ENCODE measurements at places on chromosomes 11 and 22.

DNA sequence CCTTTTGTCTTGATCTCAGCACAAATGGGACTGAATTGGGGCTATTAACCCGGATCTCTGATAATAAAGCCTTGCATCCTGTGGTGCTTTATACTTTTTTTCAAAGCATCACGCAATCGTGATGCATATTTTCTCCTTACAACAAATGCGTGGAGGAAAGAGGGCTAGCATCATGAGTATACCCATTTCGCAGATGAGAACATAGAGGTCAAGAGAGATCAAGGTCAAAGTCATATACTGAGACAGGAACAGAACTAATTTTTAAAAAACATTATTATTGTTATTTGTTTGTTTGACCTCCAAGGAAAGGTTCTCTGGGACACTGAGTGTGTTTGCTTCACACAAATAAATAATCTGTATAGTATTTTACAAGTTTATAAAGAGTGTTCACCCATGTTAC is 191.2 kb downstream of the ST3GAL4 start:
- DNase-seq: no peak

- no peak for DNase-seq
Measured at GRCh38 chr22:35600476-35600875, 16.7 kb downstream of the MB start.

- no peak for DNase-seq
Measured at GRCh38 chr11:62129590-62130282, 5.9 kb downstream of the INCENP start.

DNA sequence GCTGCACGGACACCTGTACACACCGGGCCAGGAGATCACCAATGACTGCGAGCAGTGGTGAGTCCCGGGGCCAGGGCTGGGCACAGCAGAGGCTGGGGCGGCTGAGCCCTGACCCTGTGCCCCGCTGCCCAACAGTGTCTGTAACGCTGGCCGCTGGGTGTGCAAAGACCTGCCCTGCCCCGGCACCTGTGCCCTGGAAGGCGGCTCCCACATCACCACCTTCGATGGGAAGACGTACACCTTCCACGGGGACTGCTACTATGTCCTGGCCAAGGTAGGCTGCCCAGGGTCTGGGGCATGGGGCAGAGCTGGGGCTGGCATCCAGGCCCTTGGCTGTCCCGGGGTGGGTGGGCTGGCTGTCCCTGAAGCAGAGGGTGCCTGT is 7.7 kb downstream of the MUC2 start:
- no peak for DNase-seq

- no peak for DNase-seq
Measured at GRCh38 chr22:29623059-29623458, 19.6 kb downstream of the NF2 start.

- DNase-seq: no peak
Measured at GRCh38 chr11:35030716-35031213, 108.2 kb upstream of the CD44 start.

GRCh38 chr22:23285734-23286133 is 105.4 kb downstream of the BCR start:
- no peak for DNase-seq

DNA sequence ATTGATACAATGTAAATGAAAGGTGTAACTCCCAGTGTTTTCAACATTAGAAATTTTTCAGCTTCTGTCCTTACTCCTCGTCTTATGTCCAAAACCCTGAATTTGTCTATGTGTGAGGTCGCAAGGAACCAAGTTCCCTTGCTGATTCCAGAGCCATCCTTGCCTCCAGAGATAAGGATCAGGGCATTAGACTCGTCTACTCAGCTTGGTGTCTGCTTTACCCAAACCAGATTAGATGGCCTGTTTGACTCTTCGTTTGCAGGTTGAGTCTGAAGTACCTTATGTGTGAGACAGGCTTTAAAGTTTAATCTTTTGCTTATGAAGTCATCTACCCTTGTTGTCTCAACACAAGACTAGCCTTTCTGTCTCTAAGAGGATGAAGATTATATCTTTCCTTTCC is 55.6 kb downstream of the SPECC1L start:
- no peak for DNase-seq

GRCh38 chr11:120139316-120140069 is 1.6 kb upstream of the TRIM29 start:
- no peak for DNase-seq

- DNase-seq: no peak
Measured at GRCh38 chr11:28760676-28761390, 652.6 kb downstream of the METTL15 start.

DNA sequence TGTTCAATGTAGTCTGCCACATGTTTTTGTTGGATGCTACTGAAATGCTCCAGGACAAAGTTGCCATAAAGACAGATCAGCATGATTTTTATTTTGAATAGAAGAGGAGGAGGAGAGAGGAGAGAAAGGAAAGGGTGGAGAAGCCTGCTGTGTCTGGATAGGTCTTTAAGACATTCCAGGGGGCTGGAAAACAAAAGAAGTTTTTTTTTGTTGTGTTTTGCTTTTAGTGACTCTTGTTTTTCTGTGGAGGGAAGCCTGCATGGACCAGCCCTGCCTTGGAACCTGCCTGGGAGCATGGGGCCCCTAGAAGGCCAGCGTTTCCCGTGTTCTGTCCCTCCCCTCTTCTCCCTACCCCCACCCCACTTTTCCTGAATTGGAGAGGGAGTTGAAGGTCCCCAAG is 2.3 kb downstream of the TSPAN18 start:
- no peak for DNase-seq

DNA sequence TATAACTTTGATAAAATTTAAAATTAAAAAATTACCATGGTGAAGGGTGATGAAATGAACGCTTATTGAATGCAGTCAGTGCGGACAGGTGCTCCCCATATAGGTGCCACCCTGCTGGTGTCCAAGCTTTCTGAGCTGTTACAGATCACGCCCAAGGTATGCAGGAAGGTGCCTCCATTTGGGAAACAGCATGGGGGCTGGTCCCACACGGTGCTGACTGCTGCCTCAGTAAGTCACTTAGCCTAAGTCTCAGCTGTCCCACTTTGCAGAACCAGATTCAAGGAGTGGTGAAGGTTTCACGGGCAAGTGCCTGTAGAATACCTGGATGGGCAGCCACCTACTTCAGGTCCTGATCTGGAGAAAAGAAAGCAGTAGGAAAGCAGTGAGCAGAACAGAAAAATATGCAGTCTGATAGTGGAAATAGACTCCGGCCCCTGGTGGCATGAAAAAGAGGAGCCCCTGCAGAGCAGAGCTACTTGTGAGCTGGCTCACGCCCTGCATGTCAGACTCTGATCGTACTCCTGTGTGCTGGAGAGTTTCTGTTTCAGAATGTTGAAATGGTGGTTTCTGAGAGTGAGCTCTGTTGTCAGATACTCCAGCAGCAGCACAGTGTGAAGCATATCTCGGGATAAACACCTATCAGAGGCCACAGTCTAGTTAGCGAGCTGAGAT is 33.2 kb downstream of the ADORA2A start:
- DNase-seq: no peak

GRCh38 chr11:90168571-90168970 is 34.1 kb downstream of the NAALAD2 start:
- DNase-seq: no peak

DNA sequence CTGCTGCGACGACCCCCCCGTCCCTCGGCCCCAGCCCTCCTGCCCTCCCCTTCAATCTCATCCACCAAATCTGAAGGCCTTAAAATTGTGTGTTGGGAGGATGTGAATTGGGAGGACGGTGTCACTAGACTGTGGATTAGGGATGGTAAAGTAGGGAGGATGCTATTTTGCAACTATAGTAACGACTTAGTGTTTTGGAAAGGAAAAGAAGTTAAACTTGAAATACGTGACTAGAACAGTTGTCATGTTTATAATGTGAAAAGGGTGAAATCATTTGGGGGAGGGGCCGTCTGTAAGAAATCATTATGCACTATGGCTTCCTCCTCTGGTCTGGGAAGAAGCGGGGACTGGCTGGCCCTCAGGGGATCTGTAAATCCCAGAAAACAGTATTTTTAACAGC is 43.4 kb upstream of the NNMT start:
- no peak for DNase-seq

GRCh38 chr22:26673486-26673885 is 16.1 kb downstream of the MIAT start:
- DNase-seq: peak; percentile 12

DNA sequence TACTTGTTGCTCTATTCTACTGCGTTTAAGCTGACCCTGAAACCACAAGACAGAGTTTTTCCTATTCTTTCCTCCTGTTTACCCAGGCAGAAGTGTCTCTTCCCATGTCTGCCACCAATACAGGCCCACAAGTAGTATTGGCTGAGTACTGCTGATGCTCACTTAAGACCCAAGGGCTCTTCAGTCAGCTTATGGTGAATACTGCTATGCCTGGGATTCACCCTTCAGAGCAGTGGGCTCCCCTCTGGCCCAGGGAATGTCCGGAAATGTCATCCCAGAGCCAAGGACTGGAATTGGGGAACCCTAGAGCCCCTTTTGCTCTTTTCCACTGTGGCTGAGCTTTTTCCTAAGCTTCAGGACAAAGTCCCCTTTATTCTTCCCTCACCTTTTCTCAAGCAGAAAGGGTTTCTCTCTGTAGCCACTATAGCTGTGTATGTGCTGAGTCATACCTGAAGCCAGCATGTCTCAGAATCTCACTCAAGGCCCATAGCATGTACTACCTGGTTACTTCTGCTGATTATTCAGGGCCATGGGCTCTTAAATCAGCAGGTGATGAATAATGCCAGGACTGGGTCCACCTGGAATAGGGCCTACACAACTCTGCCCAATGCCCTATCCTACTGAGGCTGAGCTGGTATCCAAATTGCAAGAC is 745.8 kb upstream of the ANO5 start:
- DNase-seq: no peak

- DNase-seq: no peak
Measured at GRCh38 chr11:132604431-132604830, 927.9 kb downstream of the OPCML start.

- DNase-seq: no peak
Measured at GRCh38 chr11:34513682-34514449, at the start of gene ELF5. ELF5 (minus strand) TSS chr11:34513794; CDS start chr11:34505749, 8,045 bp downstream.

Data from CD4-positive, alpha-beta memory T cell (primary cell).